ENCODE measurements at places on chromosomes 13 and 19.

DNA sequence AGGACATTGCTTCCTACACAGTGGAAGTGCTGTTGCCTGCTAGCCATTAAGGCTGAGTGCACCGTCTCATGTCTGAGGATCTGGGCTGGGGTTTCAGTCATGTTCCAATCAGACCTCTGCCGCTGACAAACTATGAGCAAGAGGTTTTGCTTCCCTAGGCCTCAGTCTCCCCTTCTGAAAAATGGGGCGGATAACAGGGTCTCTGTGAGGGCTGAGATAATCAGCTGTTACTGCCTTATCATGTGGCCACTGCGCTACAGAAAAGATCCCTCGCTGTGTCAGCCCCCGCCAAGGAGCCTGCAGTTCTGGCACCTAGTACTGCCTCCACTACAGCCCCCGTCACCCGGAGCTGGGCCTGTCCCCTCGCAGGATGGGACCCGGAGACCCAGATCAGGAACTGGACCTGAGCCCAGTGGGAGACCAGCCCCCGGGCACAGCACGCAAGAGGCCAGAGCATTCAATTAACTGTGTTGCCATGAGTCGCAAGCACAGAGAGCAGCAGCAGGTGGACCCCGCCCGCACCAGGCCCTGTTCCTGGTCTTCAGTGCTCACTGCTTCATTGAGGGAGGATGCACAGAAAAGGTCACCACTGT is 3.0 kb upstream of the PNKP start:
- no peak for DNase-seq

- no peak for DNase-seq
Measured at GRCh38 chr13:98233127-98233526, 56.1 kb upstream of the RNF113B start.

DNA sequence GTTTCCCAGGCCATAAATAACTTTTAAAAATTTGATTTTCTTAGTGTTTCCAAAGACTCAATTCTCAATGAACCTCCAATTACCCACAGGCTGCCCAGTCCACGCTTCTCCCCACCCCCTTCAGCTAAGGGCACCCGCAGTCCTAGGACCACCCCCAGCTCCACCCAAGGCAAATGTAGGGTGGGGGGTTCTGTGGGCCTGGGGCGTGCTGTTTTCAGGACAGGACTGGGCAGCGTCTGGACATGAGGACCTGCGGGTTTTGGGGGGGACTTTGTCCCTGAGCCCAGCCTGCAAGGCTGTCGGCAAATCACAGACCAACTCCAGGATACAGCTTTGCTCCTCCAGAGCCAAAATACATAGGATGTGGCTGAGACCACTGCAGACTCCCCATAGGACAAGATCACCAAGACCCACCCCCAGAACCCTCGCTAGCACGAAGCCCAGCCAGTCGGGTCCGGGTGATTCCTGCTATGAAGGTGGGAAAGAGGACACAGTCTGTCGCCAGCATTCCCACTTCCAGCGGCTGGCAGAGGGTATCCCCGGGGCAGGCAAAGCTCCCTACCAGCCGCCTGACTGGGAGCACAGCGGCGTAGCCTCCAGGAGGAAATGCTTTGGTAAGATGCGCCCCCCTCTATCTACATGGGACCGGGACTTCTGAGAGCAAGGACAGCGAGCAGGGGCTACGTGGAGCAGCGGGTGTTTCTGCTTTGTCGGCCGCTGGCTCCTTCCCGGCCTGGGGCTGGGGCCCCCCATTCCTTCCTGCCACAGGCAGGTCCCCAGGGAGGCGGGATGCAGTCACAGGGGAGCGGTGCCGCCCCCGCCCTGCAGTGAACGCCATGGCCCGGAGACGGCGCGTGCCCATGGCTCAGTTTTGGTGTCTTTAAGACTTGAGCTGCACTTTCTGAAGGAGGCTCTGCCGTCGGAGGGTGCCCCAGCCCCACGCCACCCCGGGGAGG is 1.6 kb upstream of the TIMM13 start:
- DNase-seq: no peak

DNA sequence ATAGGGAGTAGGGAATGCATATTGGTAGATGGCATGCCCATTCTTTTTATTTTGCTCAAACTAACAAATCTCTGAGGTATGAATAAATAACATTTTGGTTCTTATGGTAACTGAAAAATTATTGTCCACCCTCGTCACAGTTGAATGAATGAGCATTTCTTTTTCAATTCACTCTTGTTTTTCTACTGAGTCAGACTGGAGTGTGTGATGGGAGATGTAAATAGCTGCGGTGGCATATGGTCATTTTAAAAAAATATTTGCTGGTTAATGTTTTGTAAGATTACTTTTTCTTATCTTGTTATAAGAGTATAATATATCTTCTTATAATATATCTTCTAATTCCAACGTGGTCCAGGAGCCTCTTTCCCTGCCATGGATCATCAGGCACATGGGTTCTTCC is 586.5 kb downstream of the SLITRK5 start:
- no peak for DNase-seq

GRCh38 chr19:305240-306150 is 14.3 kb upstream of the PLPP2 start:
- DNase-seq: no peak

GRCh38 chr13:74194846-74195245 is 60.6 kb upstream of the KLF12 start:
- DNase-seq: no peak

GRCh38 chr13:43489233-43489632 is 297.5 kb downstream of the ENOX1 start:
- no peak for DNase-seq

DNA sequence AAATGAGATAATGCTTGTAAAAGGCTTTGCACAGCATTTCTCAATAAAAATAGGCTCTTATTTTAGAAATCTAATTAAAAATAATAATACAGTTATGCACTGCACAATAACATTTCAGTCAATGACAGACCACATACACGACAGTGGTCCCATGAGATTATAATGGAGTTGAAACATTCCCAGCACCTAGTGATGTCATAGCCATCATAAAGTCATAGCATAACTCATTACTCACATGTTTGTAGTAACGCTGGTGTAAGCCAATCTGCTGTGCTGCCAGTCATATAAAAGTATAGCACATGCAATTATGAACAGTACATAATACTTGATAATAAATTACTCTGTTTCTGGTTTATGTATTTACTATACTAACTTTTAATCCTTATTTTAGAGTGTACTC is 12.7 kb upstream of the SERPINE3 start:
- DNase-seq: no peak

DNA sequence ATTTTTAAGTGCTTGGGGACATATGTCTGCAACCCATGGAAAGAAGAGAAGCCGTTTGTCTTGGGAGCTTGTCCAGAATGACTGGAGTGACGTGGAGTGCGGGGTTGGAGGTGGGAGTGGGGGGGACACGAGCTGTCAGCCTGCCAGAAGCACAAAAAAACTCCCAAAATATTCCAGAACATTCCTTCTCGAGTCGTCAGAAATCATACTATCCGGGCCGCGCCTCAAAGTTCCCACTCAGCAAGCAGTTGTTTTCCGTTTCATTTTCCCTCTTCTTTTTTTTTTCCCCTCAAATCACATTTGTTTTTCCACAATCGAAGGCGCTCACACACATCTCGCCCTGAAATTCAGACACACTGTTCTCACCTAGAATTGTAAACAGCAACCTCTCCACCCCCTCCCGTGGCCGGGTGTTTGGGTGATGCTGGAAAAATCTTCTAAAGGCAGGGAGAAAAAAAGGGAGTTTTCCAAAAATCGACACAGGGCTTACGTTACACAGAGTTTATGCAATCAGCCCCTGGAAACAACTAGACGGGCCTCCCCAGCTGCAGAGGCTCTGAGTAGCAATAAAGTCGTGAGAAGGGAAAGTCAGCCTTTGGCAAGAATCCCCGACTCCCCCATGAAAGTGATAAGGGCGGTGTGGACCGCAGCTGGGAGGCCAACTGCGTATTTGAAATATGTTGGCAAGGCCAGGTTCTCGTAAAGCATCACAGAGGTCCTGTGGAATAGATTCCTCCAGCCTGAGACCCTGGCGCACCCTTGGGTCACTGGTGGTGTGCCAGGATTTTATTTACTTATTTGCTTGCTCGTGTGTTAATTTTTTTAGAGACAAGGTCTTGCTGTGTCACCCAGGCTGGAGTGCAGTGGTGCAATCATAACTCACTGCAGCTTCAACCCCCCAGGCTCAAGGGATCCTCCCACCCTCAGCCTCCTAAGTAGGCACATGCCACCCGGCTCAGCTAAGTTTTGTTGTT is 31.2 kb upstream of the KLF2 start:
- no peak for DNase-seq

GRCh38 chr19:42249149-42249750 is 5.7 kb downstream of the ERF start:
- DNase-seq: no peak

DNA sequence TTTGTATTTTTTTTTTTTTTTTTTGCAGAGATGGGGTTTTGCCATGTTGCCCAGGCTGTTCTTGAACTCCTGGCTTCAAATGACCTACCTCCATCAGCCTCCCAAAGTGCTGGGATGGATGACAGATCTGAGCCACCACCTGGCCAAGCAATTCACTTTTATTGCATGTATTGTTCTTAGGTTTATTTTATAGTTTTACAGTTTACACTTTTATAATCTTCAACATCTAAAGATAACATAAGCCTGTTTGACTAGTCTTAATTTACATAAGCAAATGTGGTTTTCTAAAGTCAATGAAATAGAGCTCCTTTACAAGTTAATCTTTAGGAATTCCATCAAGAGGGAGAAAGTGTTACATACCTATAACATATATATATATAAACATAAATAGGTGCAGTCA is 9.5 kb upstream of the MPV17L2 start:
- no peak for DNase-seq

DNA sequence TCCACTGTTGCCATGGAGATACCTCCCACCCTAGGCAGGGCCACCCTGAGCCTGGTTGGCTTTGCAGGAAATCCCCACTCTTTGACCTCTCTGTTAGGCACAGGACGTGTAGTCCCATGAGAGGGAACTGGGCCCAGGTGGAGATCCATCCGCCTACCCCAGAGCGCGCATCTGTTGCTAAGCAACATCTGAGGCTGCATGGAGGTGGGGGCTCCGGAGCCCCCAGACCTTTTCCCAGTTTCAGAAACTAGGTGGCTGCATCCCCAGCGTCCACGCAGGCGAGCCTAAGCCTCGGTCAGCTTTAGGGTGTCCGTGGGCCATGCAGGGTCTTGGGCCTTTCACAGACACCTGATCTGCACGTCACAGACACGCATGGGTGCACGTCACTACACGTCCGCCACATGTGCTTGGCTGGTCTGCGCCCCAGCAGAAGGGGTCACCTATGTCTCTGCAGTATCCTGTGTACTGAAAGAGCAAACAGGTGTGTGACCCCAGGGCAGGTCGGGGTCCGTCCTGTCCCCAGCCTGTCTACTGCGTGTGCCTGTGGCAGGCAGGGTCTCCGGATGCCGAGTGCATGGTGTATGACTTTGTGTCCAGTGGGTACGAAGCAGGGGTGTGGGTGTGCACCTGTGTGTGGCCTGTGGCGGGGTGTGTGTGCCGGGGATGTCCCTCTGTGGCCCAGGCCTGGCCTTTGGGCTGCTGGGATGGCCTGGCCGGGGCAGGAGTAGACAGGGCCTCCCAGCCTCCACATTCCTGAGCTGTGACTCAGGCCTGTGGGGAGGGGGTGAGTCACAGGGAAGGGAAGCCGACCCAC is 4.1 kb upstream of the CIRBP start:
- no peak for DNase-seq

DNA sequence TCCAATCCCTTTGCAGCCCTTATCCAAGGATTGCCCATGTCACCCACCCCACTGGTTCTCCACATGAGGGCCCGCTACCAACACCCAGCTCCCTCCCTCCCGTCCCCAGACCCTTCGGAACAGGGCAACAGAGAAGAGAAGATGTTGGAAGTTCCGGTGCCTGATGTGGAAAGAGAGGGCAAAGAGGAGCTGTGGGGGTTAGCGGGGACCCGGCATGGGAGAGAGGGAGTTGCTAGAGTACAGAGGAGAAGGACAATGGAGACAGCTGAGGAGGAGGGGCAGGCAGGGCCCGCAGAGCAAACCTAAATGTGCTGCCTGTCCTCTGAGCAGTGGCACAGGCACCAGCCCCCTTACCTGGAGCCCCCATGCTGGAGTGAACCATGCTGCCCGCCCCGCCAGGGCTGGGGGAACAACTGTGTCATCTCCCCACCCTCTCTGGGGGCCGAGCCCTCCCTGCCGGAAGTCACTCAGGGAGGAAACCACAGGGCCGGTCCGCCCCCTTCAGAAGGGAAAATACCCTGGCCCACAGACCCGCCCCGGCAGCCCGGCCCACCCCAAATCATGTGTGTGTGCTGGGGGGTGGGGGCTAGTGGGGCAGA is at the start of gene POU2F2:
TSS of gene POU2F2 (minus strand) at position 417 of the 599 bp plus-strand sequence. CDS start at position 382, 35 bp downstream.
- DNase-seq: peak; percentile 87

GRCh38 chr13:97719736-97720135 is 233.7 kb upstream of the IPO5 start:
- no peak for DNase-seq

GRCh38 chr13:34815526-34815925 is 126.5 kb upstream of the NBEA start:
- no peak for DNase-seq

GRCh38 chr13:98576200-98576945 is 534 bp downstream of the STK24 start:
- DNase-seq: peak; percentile 50

DNA sequence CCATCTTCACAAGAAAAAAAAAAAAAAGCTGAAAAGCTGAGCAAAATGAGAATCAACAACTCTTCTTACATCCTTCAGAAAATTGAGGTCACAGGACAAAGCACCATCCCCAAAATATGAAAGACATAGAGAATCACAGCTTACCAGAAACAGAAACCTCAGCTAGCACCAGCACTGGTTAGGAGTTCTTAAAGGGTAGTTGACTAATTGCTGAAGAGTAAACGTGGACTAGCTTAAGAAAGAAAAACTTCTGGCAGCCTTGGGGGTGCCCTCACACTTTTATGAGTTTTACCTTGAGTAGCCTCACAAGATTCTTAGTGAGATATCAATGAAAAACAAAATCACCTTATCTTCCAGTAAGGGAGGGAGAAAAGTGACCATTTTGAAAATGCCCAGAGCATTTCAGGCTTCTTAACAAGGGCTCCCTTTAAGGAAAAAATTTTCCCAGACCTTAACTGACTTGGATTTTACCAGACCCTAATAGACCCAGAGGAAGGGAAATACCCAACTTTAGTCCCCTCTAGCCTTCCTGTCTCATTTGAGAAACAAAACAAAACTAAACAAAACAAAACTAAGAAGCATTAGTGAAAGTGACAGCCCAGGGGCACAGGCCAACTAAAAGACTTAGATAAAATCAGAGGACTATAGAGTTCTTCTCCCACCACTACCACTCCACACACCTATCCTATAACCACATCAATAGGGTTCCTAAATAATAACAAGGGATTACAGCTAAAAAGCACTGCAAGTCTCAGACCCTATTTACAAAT is 888.6 kb downstream of the DIAPH3 start:
- no peak for DNase-seq

DNA sequence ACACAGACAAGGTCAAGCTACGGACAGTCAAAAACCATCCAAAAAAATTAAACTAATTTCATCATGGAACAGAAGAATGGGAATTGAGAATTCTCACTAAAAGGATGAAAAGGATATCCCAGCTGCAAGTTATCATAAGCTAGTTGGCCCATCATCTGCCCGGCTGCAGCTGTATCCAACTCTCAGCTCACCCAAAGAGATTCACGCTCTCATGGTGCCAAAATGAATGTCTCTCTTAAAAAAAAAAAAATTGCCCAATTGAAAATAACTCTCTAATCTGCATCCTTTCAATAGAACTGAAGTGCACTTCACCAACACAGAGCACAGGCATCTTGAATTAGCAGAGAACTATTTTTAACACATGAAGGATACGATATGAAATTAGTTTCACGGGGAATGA is 20.0 kb downstream of the ENOX1 start:
- DNase-seq: no peak

GRCh38 chr19:48749571-48750198 is 2.8 kb downstream of the FUT1 start:
- no peak for DNase-seq

- DNase-seq: no peak
Measured at GRCh38 chr13:49437705-49438104, 6.2 kb downstream of the CAB39L start.
